NCI-H2171 (cell line): ENCODE measurements at places on chromosomes 1 and 21.
A peak's percentile ranks its signal among the peaks of the same experiment; 100 is the strongest.

DNA sequence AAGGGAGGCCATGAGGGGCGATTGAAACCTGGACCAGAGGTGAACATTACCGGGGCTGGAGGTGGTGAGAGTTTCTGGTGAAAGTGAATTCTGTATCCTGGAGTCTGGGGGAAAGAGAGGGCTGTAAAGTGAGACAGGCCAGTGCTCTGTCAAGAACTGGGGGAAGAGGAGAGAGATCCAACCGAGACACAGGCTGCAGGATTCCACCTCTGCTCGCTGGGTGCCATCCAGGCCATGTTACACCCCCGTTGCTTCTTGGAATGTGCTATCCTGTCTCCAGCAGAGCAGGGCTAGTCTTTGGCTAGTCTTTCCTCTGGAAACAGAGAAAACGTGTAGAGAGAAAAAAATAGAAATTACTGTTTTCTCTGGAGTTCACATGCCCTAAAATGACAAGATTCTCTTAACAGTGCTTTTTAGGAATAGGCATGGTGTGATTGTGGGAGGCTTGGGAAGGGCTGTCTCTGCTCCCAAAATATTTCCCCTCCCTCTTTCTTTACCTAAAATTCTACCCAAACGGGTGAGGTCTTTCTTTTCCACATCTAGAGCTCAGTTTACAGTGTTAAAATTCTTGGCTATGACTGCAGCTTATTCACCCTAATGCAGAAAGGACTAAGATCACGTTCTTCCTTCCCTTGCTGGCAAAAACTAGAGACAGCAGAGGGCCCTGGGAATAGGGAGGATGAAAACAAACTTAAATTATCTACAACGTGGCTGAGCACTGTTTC is 16.5 kb upstream of the OVAAL start:
- no peak for DNase-seq

GRCh38 chr1:207752456-207752998 is 673 bp downstream of the CD46 start:
- no peak for DNase-seq

DNA sequence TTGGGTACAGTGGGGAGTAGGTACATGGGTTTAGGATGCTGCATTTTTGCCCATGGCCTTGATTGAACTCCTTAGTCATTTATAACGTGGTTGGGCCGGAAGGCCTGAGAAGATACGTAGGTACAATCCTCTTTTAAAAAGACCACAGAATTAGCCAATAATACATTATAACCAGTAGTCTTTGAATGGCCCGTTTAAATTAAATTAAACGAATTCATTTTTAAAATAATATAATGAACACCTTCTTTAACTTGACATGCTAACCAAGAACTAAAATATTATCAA is 20.1 kb upstream of the ADAR start:
- no peak for DNase-seq

GRCh38 chr1:53956308-53957168 is 10.4 kb downstream of the LRRC42 start:
- peak; percentile 88 for DNase-seq

GRCh38 chr1:103256490-103256889 is 148.2 kb upstream of the COL11A1 start:
- DNase-seq: no peak

DNA sequence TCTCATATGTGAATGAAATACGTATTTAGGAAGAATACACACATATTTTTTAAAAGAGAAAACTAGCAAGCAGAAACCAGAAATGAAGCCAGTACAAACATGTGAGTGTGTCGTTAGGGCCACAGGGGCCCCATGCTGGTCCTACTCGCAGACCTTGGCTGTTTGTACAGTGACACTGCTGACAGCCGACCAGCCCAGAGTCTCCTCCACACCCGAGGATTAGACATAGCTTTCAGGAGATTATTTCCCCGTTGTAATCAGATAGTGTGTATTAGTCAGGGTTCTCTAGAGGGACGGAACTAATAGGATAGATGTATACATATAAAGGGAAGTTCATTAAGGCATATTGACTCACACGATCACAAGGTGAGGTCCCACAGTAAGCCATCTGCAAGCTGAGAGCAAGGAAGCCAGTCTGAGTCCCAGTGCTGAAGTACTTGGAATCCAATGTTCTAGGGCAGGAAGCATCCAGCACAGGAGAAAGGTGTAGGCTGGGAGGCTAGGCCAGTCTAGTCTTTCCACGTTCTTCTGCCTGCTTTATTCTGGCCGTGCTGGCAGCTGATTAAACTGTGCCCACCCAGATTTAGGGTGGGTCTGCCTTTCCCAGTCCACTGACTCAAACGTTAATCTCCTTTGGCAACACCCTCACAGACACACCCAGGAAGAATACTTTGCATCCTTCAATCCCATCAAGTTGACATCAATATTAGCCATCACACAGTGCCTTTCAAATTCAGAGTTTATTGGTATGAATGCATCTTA is 51.2 kb downstream of the DIP2A start:
- no peak for DNase-seq

- no peak for DNase-seq
Measured at GRCh38 chr1:2921970-2922686, 99.1 kb upstream of the ACTRT2 start.

- DNase-seq: no peak
Measured at GRCh38 chr1:75952016-75952415, 19.8 kb upstream of the ASB17 start.

- DNase-seq: no peak
Measured at GRCh38 chr1:183559061-183559460, 31.2 kb downstream of the NCF2 start.

- DNase-seq: no peak
Measured at GRCh38 chr21:42079939-42080787, 9.0 kb downstream of the UMODL1 start.

GRCh38 chr1:223386013-223386412 is 7.2 kb upstream of the CCDC185 start:
- no peak for DNase-seq

GRCh38 chr1:201094832-201095231 is 17.4 kb downstream of the CACNA1S start:
- no peak for DNase-seq

- no peak for DNase-seq
Measured at GRCh38 chr1:116738673-116739370, 15.4 kb upstream of the CD2 start.

DNA sequence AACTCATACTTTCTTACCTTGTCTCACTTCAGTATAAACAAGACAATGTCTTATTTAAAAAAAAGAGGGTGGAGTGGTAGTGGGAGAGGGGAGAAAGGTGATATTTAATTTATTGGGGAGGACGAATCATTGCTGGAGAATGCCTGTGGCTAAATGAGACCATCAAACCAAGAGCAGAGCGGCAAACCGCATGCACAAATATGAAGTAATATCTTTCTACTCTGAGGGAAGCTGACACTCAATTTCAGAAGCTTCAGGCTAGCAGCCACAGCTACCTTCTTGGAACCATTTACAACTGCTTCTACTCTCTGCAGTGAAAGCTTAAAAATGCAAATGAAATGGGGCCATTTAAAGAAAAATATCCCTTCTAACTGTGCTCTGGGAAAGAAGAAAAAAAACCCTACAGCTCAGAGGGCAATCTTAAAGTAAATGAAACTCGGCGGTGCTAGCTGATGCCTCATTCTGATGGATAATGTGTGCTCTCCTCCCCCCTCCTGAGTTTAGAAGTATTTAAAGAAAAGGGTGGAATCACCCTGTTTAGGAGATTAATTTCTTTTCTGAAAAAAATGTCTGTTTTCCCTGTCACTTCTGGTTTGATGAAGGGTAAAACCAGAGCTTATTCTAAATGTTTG is 178.2 kb upstream of the CAMK1G start:
- no peak for DNase-seq

DNA sequence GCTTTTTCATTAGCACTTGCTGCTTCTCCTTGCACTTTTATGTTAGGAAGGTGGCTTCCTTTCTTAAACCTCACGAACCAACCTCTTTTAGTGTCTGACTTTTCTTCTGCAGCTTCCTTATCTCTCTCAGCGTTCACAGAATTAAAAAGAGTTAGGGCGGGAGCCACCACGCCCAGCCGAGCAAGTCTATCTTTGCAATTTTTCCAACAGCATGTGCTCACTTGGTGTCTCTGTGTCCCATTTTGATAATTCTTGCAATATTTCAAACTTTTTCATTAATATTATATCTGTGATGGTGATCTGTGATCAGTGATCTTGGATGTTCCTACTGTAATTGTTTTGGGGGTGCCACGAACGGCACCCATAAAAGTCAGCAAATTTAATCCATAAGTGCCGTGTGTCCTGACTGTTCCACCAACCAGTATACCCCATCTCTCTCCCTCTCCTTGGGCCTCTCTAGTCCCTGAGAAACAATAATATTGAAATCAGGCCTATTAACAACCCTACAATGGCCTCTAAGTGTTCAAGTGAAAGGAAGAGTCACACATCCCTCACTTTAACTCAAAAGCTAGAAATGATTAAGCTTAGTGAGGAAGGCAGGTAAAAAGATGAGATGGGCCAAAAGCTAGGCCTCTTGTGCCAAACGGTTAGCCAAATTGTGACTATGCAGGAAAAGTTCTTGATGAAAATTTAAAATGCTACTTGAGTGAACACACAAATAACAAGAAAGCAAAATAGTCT is 15.9 kb upstream of the ITPKB start:
- no peak for DNase-seq

DNA sequence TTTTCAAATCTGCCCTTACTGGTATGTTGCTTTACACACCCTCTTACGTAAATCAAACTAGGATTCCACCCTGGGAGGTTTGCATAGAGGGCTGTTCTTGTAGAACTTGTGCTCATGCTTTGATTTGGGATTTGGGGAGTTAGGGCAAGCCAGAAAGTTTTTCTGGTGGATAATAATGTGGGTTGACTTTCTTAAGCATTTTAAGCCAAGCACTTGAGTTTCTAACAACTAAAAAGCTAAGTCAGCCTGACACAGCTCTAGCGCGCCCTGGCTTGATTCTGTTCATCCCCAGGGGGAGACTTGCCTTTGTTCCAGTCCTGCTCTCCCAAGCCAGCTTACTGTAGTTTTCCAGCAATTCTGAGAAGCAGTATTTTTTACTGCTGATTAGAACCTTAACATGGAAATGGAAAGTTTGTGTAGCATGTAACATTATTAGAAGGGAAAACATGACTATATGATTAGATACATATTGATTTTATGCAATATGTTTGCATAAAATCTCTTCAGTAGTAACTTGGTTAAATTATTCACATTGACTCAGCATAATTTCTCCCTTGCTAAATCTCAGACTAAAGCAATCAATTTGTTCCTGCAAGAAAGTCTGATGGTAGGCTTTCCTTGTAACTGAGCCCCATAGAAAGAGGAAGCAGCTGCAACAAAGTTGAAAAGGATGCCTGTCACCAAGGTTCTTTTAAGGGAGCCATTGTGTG is 11.0 kb upstream of the PGD start:
- DNase-seq: peak; percentile 7

DNA sequence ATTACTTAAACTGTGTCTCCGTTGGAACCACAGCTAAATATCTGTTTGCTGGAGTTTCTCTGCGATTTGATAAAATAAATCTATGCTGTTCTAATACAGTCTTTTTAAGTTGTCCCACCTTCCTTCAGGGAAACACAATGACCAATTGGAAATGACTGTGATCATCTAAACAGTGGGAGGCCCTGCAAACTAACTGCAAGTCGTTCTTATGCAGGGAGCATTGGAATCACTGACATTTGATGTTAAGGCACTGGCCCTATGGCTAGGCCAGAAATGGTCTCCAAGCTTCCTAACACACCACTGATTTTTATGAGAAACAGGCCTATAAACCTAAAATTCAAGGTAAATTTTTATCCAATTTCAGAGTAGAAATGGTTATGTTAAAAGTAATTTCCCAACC is 645.2 kb downstream of the LMO4 start:
- DNase-seq: no peak

DNA sequence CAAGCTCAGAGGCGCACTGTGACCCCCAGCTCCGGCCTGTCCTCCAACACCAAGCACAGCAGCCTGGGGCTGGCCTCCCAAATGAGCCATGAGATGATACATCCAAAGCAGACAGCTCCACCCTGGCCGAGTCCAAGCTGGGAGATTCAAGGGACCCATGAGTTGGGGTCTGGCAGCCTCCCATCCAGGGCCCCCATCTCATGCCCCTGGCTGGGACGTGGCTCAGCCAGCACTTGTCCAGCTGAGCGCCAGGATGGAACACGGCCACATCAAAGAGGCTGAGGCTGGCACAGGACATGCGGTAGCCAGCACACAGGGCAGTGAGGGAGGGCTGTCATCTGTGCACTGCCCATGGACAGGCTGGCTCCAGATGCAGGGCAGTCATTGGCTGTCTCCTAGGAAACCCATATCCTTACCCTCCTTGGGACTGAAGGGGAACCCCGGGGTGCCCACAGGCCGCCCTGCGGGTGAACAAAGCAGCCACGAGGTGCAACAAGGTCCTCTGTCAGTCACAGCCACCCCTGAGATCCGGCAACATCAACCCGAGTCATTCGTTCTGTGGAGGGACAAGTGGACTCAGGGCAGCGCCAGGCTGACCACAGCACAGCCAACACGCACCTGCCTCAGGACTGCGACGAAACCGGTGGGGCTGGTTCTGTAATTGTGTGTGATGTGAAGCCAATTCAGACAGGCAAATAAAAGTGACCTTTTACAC is 29.1 kb downstream of the SLC19A1 start:
- no peak for DNase-seq

- no peak for DNase-seq
Measured at GRCh38 chr1:100718581-100718980, 961 bp upstream of the VCAM1 start.

DNA sequence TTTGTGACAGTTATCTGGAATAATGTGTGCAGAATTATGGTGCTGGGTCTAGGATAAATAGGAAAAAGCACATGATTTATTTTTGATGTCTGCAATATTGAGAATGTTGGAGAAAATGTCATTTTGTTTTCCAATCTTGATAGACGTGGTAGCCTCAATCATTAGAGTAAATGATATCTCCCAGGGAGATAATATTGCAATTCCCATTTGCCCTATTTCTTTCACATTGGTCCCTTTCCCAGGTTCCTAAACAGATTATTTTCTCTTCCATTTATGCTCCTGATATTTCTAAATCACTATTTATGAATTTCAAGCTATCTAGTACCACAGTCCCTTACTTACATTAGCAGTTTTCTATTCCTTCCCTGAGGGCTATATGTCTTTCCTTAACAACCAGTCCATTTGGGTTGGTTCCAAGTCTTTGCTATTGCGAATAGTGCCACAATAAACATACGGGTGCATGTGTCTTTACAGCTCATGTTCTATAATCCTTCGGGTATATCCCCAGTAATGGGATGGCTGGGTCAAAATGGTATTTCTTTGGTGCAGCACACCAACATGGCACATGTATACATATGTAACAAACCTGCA is 447.3 kb downstream of the PLA2G4A start:
- no peak for DNase-seq

- DNase-seq: no peak
Measured at GRCh38 chr1:231390071-231390470, 32.0 kb downstream of the EGLN1 start.

- no peak for DNase-seq
Measured at GRCh38 chr1:238152119-238152518, 261.4 kb upstream of the ZP4 start.

GRCh38 chr1:181485287-181486097 is 2.2 kb downstream of the CACNA1E start:
- DNase-seq: no peak

DNA sequence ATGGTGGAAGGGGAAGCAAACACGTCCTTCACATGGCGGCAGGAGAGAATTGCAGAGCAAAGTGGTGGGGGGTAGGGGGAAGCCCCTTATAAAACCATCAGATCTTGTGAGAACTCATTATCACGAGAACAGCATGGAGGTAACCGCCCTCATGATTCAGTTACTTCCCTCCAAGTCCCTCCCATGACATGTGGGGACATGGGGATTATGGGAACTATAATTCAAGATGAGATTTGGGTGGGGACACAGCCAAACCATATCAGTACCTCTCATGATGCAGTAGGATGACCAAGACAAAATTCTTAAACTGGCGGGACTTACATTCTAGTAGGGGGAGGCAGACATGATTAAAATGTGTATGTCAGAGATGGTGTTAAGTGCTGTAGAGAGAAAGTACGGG is 38.8 kb downstream of the WNT4 start:
- DNase-seq: no peak
